ENCODE measurements at places on chromosomes 13 and 19. TPM values are rescaled to one million over a fixed set of nuclear protein-coding genes. Genes with fewer than 3 reads are reported as not detected.

The AMH gene
- not detected for total RNA-seq

The SLC1A6 gene
- not detected for total RNA-seq

The GPR42 gene
- not detected for total RNA-seq

The BEST2 gene
- not detected for total RNA-seq

The AMER2 gene
- not detected for total RNA-seq

The SNRPA gene
- 47.7 TPM for total RNA-seq

The REEP6 gene
- total RNA-seq = 133 TPM

The ZNF574 gene
- total RNA-seq = 15.6 TPM

The ZNF724 gene
- total RNA-seq = 2.4 TPM

The PRODH2 gene
- not detected for total RNA-seq

The LIG1 gene
- 11.7 TPM for total RNA-seq

The ECSIT gene
- total RNA-seq = 91.4 TPM

The RGS9BP gene
- 0.84 TPM for total RNA-seq

The THSD8 gene
- total RNA-seq = 8.6 TPM

The CLEC11A gene
- total RNA-seq = 26.6 TPM

The CKM gene
- 1.3 TPM for total RNA-seq

The PGLYRP2 gene
- not detected for total RNA-seq

The GPC6 gene
- 2.2 TPM for total RNA-seq

The ATP8A2 gene
- total RNA-seq = 10.7 TPM

The CEACAM20 gene
- total RNA-seq = 0.50 TPM

The NLRP11 gene
- total RNA-seq = not detected

The OR7A5 gene
- 0.19 TPM for total RNA-seq

The CERS1 gene
- 0.32 TPM for total RNA-seq
